ENCODE measurements at places on chromosomes 6 and 20.

DNA sequence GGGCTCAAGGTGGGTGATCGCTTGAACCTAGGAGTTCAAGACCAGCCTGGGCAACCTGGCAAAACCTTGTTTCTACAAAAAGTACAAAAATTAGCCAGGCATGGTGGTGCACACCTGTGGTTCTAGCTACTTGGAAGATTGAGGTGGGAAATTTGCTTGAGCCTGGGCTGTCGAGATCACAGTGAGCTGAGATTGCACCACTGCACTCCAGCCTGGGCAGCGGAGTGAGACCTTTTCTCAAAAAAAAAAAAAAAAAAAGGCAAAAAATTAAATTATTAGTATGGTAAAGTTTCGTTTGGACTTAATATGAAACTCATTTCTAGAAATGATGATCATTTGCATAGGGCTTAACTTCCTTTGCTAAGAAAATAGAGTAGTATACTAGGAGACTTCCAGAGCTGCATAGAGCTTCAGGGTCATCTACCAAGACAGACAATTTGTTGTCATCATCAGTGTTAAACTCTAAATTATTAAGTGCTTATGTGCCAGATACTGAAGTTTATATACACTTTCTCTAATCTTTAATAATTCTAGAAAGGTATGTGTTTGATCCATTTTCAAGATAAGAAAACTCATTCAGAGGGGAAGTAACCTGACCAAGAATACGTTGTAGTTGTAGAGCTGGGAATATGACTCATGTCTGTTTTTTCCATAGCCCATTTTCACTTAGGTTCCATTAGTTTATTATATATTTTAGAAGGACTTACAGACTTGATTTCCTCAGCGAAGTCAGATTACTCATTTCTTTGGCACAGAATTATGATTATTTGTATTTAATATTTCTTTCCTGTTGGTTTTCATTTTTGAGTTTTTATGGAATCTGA lies 84.5 kb downstream of the SLC16A10 start:
- no peak for DNase-seq

DNA sequence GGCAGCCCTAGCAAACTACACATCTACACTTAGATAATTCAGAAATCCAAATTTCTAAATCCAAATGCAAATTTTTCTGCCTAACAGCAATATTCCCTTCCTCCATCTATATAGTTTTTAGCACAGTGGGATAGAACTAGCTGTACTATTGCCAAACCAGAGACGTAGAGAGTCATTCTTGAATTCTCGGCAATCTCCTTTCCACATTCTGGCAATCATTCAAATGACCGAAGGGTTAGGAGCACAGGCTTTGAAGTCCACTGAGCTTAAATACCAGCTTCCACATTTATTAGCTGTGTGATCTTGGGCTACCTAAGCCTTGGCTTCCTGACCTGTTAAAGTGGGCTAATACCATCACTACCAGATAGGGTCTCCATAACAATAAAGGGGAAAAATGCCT lies 3.1 kb upstream of the RPS12 start:
- DNase-seq, result no peak

GRCh38 chr6:128499079-128499731 lies 21.2 kb downstream of the PTPRK start:
- no peak for DNase-seq

GRCh38 chr6:157070403-157071107 lies 252.8 kb downstream of the TMEM242 start:
- no peak for DNase-seq

DNA sequence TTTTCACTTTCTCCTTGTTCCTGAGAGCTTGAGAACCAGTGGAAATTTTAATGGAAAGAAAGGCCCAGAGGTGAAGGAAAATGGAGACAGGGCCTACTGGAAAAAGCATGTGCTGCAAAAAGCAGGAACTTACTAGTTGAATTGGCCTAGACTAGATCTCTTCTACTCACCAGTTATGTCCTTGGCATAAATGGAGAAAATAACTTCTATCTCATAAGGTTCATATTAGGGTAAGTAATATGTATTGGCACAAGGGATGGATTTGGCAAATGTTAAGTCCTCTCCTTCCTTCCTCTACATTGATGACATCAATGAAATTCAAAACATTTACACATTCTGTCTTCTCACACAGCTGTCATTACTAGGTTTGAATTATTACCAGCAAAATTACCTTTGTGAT lies 74.0 kb downstream of the NDUFAF5 start:
- DNase-seq, result no peak

- no peak for DNase-seq
Measured at GRCh38 chr6:35503534-35503933, 6.7 kb upstream of the TEAD3 start.

DNA sequence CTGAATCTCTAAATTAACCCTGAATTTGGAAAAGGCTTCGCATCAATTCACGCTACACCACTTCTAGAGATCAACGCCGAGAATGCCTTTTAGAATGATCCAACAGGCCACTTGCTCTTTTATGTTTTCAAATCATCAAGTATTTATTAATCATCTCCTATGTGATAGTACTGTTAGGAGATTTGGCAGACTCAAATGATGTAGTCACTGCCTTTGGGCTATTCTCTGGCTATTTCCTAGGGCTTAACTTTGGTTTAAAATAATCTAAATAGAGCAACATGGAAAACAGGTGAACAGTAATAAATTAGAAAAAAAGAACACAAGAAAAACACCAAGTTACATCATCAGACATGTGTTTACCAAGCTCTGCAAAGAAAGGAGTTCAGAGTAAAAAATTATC lies 140.3 kb downstream of the TENT5A start:
- no peak for DNase-seq

DNA sequence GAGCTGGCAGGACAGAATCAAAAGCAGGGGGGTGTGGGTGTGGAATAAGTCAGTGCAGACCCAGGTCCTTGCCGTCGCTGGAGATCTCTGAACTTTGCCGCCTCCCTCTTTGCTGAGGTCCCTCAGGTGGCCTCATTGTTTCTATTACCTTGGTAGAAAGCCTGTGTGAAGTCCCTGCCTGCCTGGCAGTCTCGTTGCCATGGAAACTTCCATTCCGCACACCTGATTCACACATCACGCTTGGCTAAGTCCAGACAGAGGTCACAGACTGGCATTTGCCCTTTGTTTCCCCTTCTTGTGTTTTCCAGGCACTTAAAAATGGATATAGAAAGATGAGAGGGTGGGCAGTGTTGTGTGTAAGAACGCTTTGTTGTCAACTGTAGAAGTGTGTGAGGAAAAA lies 260.6 kb downstream of the PRL start:
- DNase-seq, result no peak

GRCh38 chr6:26593278-26594130 lies 3.2 kb upstream of the ABT1 start:
- DNase-seq, result no peak

DNA sequence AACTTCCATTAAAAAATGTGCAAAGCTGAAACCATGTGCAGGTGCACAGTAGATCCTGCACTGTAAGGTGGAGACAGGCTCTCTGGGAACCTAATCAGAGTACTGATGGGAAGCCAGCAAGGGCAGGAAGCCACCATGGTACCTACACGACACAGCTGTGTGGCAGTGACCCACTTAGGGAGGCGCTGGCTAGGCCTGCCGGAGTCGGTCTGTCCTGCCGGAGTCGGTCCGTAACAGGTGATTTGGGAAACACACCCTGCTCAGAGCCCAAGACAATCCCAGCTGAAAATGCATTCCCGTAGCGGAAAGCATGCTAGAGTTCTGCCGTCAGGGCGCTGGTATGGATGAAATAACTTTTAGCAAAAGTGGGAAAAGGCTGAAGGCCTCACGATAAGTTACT lies 17.2 kb downstream of the TXNDC5 start:
- DNase-seq, result no peak

DNA sequence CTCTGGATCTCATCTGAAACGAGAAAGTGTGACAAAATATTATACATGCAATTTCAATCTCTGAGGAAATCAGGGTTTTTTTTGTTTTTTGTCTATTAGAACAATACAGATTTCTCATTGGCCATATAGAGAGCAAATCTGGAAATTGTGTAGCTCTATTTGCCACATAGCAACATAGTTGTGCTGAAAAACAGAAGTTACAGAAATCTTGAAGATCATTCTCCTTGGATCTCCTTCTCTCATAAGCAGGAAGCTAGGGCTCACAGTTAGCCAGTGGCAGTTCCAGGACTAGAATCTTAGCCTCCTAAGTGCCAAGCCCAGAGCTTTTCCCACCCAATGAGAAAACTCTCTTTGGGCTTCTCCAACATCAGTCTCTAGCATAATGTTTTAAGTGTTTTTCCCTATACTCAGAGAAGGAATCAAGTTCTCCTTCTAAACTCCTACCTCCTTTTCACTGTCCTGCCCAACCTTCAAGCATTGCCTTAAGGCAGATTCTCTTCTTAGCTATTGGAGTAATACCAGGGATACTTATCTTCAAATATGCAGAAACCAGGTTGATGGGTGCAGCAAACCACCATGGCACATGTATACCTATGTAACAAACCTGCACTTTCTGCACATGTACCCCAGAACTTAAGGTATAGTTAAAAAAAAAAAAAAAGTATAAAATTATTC lies 211.6 kb downstream of the ALDH8A1 start:
- DNase-seq, result no peak

GRCh38 chr6:2485116-2485515 lies 239.7 kb upstream of the GMDS start:
- no peak for DNase-seq

DNA sequence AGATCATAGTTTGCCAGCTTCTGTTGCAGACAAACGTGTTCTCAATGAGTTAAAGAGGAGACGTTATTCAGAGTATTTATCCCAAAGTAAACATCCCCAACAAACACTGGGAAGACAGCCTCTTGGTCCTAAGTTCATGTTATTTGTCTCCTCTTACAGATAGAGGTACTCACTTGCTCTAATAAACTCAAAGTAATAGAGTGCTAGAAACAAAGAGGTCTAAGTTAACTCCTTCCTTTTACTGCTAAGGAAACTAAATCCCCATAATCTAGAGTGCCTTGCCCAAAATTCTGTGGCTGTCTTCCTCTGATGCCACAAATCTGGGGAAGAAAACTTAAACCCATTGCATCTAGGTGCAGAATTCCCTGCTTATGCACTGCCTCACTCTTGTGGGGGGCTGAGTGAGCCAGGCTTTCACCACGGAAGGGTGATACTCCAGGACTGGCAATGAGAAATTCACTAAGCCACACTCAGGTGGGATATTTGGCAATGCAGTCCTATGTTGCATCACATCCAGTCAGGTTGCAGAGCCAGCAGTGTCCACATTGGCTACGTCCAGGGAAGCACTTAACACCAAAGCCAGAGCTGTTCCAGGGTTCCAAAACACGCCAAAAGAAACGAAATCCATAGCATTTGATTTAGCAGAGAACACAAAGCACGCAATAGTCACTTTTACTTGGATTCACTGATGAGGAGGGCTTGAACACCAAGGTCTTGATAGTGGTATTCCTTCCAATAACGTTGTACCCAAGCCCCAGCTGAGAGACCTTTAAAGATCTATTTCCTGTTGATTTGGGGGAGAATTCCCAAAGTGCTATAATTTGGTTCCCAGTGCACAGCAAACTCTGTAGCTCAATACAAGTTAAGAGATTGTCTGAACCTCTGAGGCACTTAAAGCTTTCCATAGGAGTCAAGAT lies 81.0 kb upstream of the FOXQ1 start:
- DNase-seq, result no peak

GRCh38 chr6:30317913-30318589 lies 8.7 kb upstream of the TRIM39 start:
- DNase-seq, result peak; percentile 11

DNA sequence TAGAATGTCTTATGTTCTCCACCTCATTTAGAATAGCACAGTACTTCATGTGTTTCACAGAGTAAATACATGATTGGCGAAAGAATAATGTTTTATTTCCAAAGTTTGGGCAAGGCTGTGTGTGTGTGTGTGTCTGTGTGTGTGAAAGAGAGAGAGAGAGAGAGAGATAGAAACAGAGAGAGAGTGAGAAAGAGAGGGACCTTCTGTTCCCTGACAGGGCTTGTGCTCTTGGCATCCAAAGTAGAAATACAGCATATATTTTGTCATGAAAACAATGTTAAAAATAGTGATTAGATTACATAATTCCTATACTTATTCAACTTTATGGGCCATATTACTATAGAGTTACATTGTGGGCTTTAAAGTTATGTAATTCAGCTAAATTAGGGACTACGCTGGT lies 201.2 kb downstream of the KIF6 start:
- no peak for DNase-seq

DNA sequence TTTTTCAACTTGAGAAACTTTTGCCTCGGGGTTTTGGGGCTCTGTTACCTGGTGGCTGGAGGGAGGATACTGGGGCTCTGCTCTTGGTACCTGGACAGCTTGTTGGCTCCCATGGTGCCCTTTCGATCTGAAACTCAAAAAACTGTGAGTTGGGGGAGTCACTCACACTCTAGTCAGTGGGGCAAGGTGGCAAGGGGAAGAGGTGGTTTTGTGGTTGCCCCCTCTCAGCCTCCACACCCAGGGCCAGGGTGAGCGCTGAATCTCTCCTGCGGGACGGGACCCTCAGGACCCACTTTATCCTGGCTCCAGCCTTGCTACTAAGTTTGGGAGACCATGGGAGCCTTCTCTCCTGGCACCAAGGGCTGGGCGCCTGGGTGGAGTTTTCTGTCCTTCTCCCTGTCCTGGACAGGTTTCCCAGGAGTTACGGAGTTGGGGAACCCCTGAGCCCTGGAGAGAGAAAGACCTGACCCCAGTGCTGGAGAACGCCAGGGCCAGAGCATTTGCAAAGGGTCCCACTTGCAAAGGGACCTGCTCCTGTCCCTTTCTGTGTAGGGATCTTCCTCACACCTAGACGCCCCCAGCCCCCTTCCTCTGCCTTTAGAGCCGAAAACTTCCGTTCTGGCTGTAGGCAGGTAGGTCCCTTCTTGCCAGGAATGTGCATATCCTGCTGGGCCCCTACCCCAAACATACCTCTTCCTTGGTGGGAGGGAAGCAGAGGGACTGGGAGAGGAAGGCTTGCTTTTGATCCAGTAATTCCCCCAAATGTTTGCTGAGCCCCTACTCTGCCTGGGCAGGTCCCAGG lies 2.9 kb downstream of the FOXP4 start:
- DNase-seq, result no peak

- DNase-seq, result no peak
Measured at GRCh38 chr20:44981736-44982406, 15.6 kb downstream of the STK4 start.

GRCh38 chr6:107292715-107293271 lies 166.6 kb downstream of the PDSS2 start:
- no peak for DNase-seq

- no peak for DNase-seq
Measured at GRCh38 chr6:23013776-23014175, 444.4 kb downstream of the HDGFL1 start.

- DNase-seq, result no peak
Measured at GRCh38 chr20:48459722-48460395, 367.9 kb downstream of the PREX1 start.

GRCh38 chr6:43799551-43800297 lies 29.7 kb downstream of the VEGFA start:
- no peak for DNase-seq

- DNase-seq, result peak; percentile 5
Measured at GRCh38 chr6:169669889-169670288, 31.9 kb downstream of the WDR27 start.

DNA sequence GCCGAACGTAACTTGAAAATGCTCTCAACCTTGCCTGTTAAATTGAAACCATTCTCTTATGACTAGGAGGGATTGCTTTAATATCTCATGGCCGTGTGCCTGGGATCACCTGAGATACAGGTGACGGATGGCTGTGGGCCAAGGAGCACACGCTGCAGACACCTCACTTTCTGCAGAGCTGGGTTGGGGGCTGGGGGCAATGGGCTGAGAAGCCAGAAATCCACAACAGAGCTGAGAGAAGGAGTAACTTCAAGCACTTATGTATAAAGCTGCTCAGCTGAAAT lies 170.9 kb downstream of the DTNBP1 start:
- no peak for DNase-seq

GRCh38 chr6:11277275-11278206 lies 45.1 kb upstream of the NEDD9 start:
- DNase-seq, result peak; percentile 41

- peak; percentile 28 for DNase-seq
Measured at GRCh38 chr20:61120595-61121515, 131.2 kb upstream of the CDH4 start.
